ENCODE measurements at places on chromosomes 11 and 22.

- DNase-seq, result no peak
Measured at GRCh38 chr11:117290809-117291396, at the start of gene BACE1-AS. BACE1-AS (plus strand) TSS chr11:117291346.

GRCh38 chr22:27654546-27655445 is 146.8 kb downstream of the MN1 start:
- no peak for DNase-seq

DNA sequence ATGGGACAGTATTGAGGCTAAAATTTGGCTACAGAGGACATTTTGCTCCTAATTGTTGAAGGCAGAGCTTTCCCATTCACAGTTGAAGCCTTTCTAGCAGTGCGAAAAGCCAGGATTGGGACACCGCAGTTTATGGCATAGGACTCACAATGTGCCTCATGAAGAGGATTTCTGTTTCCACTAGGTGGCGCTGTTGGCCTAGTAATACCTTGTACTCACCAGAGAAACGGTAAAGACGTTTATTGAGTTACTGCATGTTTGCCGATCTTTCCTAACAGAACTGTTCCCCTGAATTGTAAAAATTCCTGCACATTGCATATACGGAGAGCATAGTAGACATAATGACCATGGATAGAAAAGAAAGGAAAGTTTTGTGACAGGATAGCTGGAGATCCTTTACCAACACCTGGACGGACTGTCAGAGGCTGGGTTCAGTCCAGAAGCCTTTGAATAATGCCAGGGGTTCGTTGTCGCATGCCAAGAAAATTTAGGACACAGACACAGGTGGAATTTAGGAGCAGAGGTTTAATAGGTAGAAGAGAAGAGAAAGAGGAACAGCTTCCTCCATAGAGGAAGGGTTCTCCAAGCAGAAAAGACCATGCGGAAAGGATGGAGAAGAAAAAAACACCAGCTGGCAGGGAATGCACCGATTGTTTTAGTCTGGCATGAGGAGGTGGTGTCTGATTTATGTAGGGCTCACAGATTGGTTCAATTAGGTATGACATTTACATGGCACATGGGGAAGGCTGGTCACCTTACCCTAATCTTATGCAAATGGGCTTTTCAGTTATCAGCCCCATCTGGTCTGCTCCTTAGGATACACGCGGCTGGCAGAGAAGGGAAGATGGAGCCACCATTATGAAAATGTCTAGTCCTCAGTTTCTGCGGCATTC is 10.8 kb upstream of the OR51D1 start:
- DNase-seq, result peak; percentile 48

- DNase-seq, result no peak
Measured at GRCh38 chr11:66922551-66922950, 35.6 kb downstream of the PC start.

GRCh38 chr11:65854852-65855837 is 2.8 kb downstream of the CFL1 start:
- DNase-seq, result no peak

Measured in KBM-7 (cell line).